ENCODE measurements at places on chromosomes 2 and 18.

DNA sequence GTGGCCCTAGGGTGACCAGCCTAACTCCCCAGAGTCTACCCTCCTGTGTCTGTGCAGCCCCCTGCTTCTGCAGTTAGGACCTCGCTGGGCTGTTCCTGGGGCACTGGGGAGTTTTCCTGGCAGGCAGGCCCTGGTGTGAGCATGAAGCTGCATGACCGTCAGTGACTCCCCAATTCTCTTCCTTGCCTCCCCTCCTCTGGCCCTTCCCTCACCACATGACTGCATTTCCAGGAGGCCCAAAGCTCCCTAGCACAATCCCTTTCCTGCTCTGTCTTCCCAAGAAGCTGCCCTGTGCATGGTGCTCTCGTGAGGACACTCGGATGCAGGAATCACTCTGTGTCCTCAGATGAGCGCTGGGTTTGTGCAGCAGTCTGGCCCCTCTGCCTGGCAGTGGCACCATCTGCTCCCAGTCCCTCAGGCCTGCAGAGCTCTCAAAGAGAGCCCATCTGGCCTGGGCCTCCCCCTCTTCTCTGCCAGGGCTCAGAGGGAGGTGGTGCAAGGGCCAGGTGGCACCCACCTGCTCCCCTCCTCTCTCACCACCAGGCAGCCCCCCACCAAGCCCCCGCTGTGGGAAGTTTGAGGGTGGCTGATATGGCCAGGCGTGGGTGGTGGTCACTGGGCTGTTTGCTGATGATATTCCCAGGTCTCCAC lies 125.6 kb upstream of the HS6ST1 start:
- peak; percentile 1 for DNase-seq

DNA sequence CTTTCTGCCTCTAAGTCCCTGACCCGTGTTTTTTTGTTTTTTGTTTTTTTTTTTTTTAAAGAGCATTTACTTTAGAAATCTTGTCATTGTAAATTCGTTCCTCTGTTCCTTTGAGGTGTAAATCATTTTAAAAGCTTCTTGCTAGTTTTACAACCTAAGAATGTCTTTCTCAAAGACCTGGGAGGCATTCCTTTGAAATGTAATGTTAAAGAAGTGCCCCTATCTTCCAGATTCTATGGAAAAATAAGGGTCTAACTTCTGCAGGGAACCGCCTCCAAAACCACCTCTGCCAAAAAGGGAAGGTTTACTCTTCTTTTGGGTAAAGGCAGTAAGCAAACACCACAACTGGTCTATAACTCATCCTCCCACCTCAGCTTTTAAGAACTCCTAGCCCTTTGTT lies 259.6 kb upstream of the ZNF804A start:
- peak; percentile 84 for DNase-seq

GRCh38 chr18:69401226-69401971 lies 711 bp downstream of the DOK6 start:
- DNase-seq = no peak

DNA sequence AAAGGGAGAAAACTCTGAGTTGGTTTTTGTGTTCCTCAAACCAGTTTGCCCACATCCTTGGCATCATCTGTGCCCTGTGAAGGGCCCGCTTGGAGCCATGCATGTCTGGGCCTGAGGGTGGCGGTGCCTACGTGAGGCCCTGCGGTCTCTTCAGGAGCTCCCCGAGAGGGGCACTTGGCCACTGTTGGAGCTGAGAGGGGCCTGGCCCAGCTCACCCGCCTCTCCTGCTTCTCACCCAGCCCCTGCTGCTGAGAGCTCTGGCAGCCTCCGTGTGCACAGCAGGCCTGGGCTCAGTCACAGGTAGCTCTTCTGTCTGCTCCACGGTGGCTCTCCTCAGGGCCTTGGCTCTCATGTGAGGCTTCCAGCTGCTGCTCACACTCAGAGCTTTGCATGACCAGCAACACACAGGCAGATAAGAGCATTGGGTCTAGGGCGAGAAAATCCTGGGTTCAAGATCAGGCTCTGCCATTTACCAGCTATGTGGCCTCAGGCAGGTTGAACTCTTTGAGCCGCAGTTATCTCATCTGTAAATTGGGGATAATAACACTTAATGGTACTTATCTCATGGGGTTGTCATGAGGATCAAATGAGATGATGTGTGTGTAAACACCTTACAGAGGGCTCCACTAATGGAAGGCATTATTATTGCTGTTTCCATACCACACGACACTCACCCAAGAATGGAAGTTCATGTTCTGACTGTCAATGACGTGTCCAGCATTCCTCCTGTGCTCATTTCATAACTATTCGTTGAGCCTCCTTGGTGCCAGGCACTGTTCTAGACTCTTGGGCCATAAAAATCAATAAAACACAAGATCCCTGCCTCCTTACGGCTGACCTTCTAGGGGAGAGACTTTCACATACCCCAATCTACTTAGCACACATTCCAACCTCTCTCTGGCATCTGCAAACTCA lies 41.6 kb upstream of the PLB1 start:
- no peak for DNase-seq

DNA sequence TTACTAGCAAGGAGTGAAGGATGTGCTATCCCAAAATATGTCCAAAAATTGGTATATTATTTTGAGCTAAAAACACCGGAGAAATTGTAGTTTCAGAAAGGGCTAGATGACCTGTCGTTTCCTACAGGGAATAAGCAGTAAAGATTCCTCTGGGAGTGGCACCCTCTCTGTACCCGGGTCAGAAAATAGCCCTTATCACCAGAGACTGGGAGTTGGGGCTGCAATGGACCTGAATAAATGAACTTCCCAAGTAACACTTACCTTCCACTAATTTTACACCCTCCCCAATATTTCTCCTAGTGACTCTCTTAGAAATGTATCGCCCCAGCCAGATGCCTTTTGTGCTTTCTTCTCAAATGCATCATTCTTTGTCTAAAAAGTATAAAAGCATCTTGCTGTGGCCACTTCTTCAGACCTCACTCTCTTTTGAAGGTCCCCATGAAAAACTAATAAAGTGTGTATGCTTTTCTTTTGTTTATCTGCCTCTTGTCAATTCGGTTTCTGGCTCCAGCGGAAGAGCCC lies 734 bp upstream of the RMC1 start:
- no peak for DNase-seq

GRCh38 chr2:140498360-140498759 lies 1632.5 kb downstream of the LRP1B start:
- no peak for DNase-seq

DNA sequence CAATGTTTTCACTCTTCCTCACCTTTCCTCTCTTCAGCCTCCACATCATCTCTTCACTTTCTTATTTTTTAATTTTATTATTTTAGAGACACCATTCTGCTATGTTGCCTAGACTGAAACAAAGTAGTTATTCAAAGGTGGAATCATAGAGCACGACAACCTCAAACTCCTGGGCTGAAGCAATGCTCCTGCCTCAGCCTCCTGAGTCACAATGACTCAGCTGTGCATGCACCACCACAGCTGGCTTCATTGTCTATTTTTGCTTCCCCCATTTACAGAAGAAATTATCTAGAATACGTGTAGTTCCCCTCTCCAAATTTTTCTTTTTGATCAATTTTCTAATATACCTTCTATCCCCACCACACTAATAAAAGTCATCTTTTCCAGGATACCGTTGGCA lies 911.5 kb upstream of the SOX11 start:
- no peak for DNase-seq

DNA sequence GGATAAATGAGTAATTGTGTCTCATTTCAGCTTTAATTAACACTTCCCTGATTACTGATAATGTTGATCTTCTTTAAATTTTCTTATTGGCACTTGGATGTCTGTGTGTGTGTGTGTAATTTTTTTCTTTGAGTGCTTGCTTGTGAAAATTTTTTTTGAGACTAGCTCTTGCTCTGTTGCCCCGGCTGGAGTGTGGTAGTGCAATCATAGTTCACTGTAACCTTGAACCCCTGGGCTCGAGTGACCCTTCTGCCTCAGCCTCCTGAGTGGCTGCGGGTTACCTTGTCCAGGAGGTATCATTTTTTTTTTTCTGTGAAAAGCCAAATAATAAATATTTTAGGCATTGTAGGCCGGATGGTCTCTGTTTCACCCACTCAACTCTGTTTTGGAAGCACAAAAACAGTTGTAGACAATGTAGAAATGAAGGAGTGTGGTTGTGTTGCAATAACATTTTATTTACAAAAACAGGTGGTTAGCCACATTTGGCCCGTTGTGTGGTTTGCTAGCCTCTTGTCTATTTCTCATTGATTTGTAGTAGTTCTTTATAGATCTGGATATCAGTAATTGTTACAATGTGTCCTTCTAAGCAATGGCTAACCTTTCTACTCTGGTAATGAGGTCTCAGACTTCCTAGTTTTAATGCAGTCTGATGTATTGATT lies 7.9 kb downstream of the IL1RL2 start:
- DNase-seq = no peak

DNA sequence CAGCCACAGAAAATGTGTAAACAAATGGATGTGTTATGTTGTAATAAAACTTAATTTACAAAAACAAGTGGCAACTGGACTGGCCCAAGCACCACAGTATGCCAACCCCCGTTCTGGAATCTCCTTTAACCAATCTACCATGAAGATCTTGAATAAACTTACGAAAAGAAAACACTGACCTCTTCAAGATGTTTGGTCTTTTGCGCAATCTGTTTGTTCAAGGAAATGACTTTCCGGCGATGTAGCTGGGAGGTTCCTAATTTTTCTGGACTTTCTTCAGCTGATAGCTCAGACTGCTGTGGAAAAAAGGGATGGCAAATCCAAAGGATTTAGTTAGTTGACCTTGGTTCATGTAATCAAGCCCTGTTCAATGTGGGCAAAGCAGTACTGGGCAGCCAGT lies 55.7 kb downstream of the CCDC93 start:
- no peak for DNase-seq

- no peak for DNase-seq
These were observed 390.6 kb downstream of the CTNNA2 start for GRCh38 chr2:79903222-79904000.

GRCh38 chr2:119180892-119181291 lies 22.3 kb upstream of the C1QL2 start:
- no peak for DNase-seq

- no peak for DNase-seq
These were observed 18.0 kb upstream of the GPR17 start for GRCh38 chr2:127627740-127628571.

- DNase-seq = peak; percentile 21
These were observed 433.3 kb downstream of the NBAS start for GRCh38 chr2:15127876-15128275.

DNA sequence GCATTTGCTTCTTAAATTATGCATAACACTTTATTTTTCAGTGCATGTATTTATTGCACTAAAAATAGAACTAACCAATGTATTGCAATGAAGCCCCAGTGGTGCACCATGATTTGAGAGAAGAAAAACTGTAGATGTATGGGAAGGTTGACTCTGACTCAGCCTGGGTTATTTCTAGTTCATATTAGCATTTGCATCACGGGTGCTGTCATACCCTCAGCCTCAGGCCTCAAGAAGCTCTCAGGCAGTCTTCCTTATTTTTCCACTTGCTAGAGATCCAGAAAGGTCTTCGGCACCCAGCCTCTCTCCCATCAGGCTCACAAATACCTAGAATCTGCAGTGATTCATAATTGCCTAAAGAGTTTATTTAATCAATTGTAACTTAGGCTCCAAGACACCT lies 148.0 kb downstream of the DNER start:
- DNase-seq = no peak

DNA sequence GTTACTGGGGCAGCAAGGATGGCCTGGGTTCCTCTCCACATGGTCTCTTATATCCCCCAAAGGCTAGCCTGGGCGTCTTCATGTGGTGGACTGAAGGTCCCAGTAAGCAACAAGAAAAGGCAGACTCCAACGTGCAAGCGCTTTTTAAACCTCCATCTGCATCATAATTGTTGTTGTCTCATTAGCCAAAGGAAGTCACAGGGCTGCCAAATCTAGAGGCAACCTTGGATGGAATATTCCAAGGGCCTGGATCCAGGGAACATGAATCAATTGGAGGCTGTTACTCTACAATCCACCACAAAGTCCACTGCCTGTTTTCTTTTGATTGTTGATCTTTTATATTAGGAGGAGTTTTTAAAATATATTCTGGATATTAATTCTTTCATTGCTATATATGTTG lies 118.8 kb downstream of the SH3RF3 start:
- no peak for DNase-seq

- no peak for DNase-seq
These were observed at the start of gene PSMA8 for GRCh38 chr18:26133652-26134051. Gene PSMA8, plus strand, starts transcription at chr18:26133869. Its CDS starts 97 bp downstream, at chr18:26133966.

- DNase-seq = no peak
These were observed 110.3 kb downstream of the PXDN start for GRCh38 chr2:1633936-1634587.

DNA sequence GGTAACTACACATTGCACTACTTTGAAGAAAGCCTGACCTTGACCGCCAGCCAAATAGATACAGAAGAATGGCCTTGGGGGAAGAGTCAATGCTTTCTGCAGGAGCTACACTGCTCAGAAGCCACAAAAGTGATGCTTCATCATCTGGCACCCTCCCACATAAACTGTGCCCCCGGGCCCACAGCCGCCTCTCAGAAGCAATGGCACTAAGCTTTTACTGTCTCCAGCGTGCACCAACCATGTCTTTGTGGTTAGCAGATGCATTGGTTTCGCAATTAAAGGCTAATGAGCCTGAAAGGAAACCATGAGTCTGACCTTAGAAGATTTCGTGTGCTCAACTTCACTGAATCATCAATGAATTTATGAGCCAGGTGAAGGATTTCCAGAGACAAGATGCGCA lies 209.4 kb upstream of the TRIB2 start:
- no peak for DNase-seq

DNA sequence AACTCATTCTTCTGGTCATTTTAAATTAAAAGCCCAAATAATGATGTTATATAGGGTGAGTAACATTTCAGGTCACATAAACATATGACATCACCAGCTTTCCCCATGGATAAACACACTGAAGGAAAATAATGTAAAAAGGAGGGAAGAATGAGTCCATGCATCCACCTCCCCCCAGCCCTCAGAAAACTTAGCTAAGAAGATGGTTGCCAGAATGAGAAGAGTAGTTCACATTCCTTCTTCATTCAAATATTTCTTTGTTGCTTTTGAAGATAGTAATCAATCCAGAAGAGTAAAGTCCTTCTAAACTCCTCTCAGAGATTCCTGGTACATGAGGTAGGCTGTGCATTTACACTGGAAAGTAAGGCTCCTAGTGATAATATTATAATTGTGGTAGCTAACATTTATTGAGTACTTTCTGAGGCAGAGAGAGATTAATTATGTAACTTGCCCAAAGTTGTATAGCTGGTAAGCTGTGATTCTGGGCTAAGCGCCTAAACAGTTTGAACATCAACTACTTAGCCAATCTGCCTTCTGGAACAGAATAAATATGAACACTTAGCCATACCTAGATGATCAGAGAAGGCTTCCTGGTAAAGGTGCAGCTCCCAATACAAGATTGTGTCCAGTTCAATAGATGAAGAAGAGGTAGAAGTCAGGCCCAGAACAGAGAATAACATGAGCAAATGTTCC lies 256.7 kb upstream of the FN1 start:
- no peak for DNase-seq

DNA sequence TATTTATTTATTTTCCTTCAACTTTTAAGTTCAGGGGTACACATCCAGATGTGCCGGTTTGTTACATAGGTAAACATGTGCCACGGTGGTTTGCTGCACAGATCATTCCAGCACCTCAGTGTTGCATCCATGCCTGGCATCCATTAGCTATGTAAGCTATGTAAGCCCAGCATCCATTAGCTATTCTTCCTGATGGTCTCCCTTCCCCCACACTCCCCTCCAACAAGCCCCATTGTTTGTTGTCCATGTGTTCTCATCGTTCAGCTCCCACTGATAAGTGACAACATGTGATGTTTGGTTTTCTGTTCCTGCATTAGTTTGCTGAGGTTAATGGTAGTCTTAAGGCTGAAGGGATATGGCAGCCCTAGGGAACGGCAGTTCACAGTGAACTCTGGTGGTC lies 203.4 kb downstream of the CTNNA2 start:
- DNase-seq = no peak
